ENCODE measurements at places on chromosomes 6 and 20. TPM values are rescaled to one million over a fixed set of nuclear protein-coding genes. Genes with fewer than 3 reads are reported as not detected.

Gene MRAP2
- 8.3 TPM for total RNA-seq

Gene IMPG1
- not detected for total RNA-seq

Gene POM121L2
- total RNA-seq: not detected

Gene GATA5
- 0.39 TPM for total RNA-seq

Gene THEMIS
- not detected for total RNA-seq

Gene TENT5A
- 1.6 TPM for total RNA-seq

Gene CLDN20
- not detected for total RNA-seq

Gene ZSCAN31
- total RNA-seq: 3.6 TPM

Gene CYP21A2
- total RNA-seq: not detected

Gene STX11
- 0.11 TPM for total RNA-seq

Gene GSTA2
- not detected for total RNA-seq

Gene HCK
- 1.8 TPM for total RNA-seq

Gene OVOL2
- 6.4 TPM for total RNA-seq

Gene MANEA
- total RNA-seq: 8.3 TPM

Gene CCN6
- not detected for total RNA-seq

Gene DEFB118
- not detected for total RNA-seq

Gene TRPC4AP
- total RNA-seq: 93.9 TPM

Gene MRPL18
- 87.4 TPM for total RNA-seq

Gene FNDC1
- 0.24 TPM for total RNA-seq

Gene ZNF831
- not detected for total RNA-seq

Gene CST5
- total RNA-seq: not detected

Gene EYA4
- total RNA-seq: not detected

Gene KIFC1
- 73.8 TPM for total RNA-seq

Gene SIRPB1
- total RNA-seq: 1.0 TPM

Gene TRIM40
- total RNA-seq: not detected

Gene RIN2
- total RNA-seq: 1.0 TPM

Gene GPLD1
- 7.5 TPM for total RNA-seq

Gene NAPB
- 11.3 TPM for total RNA-seq

Gene SLC22A23
- 6.8 TPM for total RNA-seq

Gene MBOAT1
- 9.6 TPM for total RNA-seq

Gene OOEP
- not detected for total RNA-seq

Gene FAM217A
- total RNA-seq: not detected

Gene DNAH8
- not detected for total RNA-seq

Gene ACTL10
- 0.46 TPM for total RNA-seq

Gene MEI4
- total RNA-seq: 0.55 TPM

Gene LY6G6D
- not detected for total RNA-seq

Gene XKR7
- 1.5 TPM for total RNA-seq

Gene ALDH8A1
- not detected for total RNA-seq

Gene FAM229B
- total RNA-seq: 9.0 TPM

Gene PRRT1
- 1.8 TPM for total RNA-seq

Gene C20orf141
- not detected for total RNA-seq

Gene FOXS1
- not detected for total RNA-seq

Gene HUS1B
- 0.96 TPM for total RNA-seq

Gene LAMP5
- 0.35 TPM for total RNA-seq

Gene NANP
- total RNA-seq: 7.0 TPM

Gene FKBP1C
- total RNA-seq: 1.2 TPM

Gene PTK7
- 126 TPM for total RNA-seq

Gene RING1
- total RNA-seq: 29.8 TPM

Gene DEFB129
- not detected for total RNA-seq

Gene VNN1
- total RNA-seq: not detected

Gene POU5F1
- 2,134 TPM for total RNA-seq

Gene SAMD3
- 0.26 TPM for total RNA-seq

Gene COL12A1
- total RNA-seq: 1.4 TPM

Gene IPCEF1
- total RNA-seq: 0.48 TPM

Gene ZNF334
- 17.2 TPM for total RNA-seq

Gene MCM9
- total RNA-seq: 19.8 TPM

Gene PTCRA
- not detected for total RNA-seq

Gene GLP1R
- 0.85 TPM for total RNA-seq
